CD8-positive, alpha-beta T cell (primary cell): ENCODE measurements at places on chromosomes 12 and 14. TPM values are rescaled to one million over a fixed set of nuclear protein-coding genes. Genes with fewer than 3 reads are reported as not detected.

Gene AMIGO2
- total RNA-seq, result 12.5 TPM

Gene ZNF84
- total RNA-seq, result 27.2 TPM

Gene C1QL4
- not detected for total RNA-seq

Gene POU6F1
- total RNA-seq, result 21.4 TPM

Gene TGM1
- total RNA-seq, result 3.8 TPM

Gene DPF3
- 0.65 TPM for total RNA-seq

Gene CD27
- 38.4 TPM for total RNA-seq

Gene TDG
- total RNA-seq, result 36.8 TPM

Gene CELA1
- 0.79 TPM for total RNA-seq

Gene AMN
- total RNA-seq, result 4.0 TPM

Gene KRT78
- not detected for total RNA-seq

Gene SELPLG
- total RNA-seq, result 32.3 TPM

Gene EML5
- total RNA-seq, result 3.5 TPM

Gene PROX2
- 0.43 TPM for total RNA-seq

Gene CFAP54
- total RNA-seq, result 1.0 TPM

Gene TAS2R42
- total RNA-seq, result not detected

Gene KRT8
- 0.57 TPM for total RNA-seq

Gene SAV1
- 13.1 TPM for total RNA-seq

Gene PLEKHD1
- total RNA-seq, result 0.28 TPM

Gene KCNMB4
- 0.73 TPM for total RNA-seq

Gene BMP4
- total RNA-seq, result not detected

Gene FAM90A1
- not detected for total RNA-seq
